A549 treated with GW870086 at 1 μM for 4 hours (cell line): ENCODE measurements at places on chromosomes 4 and X. TPM values are rescaled to one million over a fixed set of nuclear protein-coding genes. Genes with fewer than 3 reads are reported as not detected.

The AMBN gene
- total RNA-seq: not detected in 5 replicates

The TMEM154 gene
- 0.02 to 0.13 TPM (median 0.05 TPM) in 4 of 5 replicates, not detected in the other for total RNA-seq

The ARHGEF38 gene
- total RNA-seq: not detected in 5 replicates

The CC2D2A gene
- 10.9 to 12.9 TPM (median 11.9 TPM) in 5 replicates for total RNA-seq

The SH2D1A gene
- total RNA-seq: not detected in 5 replicates

The MTNR1A gene
- 0.27 to 0.56 TPM (median 0.39 TPM) in 5 replicates for total RNA-seq

The DMRTC1B gene
- total RNA-seq: not detected in 5 replicates

The PFKFB1 gene
- 0.16 TPM in 1 of 5 replicates, not detected in the others for total RNA-seq

The GDPD2 gene
- total RNA-seq: 0.06 to 0.08 TPM in 2 of 5 replicates, not detected in the others
